ENCODE measurements at places on chromosomes 7 and 10. TPM values are rescaled to one million over a fixed set of nuclear protein-coding genes. Genes with fewer than 3 reads are reported as not detected.

The BAIAP2L1 gene
- 6.1 TPM for total RNA-seq

The TAS2R40 gene
- total RNA-seq = not detected

The IFRD1 gene
- 47.3 TPM for total RNA-seq

The FGL2 gene
- not detected for total RNA-seq

The FKBP6 gene
- total RNA-seq = not detected

The NACAD gene
- 0.05 TPM for total RNA-seq

The TUBAL3 gene
- total RNA-seq = not detected

The PPP1R17 gene
- not detected for total RNA-seq

The INHBA gene
- total RNA-seq = not detected

The CLDN4 gene
- 0.10 TPM for total RNA-seq

DNA sequence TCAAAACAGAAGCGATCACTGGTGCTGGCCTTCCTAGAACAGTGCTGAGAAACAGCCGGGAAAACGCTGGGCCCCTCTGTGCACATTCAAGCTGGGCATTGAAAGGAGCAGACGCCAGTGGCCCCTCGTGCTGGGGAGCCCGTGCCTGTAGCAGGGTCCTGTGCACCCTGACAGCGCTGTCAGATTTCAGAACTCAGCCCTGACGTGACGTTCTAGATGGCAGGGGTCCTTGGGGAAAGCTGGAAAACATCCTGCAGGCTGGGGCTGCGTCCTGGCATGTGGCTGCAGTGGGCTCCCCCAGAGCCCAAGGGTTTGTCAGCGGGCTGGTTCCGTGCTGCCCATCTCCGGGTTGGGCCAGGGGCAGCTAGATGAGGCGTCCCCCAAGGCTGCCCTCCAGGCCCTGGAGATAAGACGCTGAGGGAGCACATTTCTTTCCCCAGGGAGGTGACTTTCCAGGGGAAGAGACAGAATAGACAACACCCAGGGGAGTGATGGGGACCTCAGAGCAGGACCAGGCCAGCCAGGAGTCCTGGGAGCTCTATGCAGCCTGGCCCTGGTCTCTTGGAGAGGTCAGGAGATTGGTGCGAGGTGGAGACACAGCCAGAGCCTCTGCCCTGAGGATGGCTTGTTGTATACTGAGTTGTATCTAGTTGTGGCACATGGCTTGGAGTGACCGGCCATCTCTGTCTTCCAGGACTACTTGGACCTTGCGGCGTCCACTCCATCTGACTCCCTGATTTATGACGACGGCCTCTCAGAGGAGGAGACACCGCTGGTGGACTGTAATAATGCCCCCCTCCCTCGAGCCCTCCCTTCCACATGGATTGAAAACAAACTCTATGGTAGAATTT lies 12.1 kb upstream of the CSGALNACT2 start:
- no peak for DNase-seq

DNA sequence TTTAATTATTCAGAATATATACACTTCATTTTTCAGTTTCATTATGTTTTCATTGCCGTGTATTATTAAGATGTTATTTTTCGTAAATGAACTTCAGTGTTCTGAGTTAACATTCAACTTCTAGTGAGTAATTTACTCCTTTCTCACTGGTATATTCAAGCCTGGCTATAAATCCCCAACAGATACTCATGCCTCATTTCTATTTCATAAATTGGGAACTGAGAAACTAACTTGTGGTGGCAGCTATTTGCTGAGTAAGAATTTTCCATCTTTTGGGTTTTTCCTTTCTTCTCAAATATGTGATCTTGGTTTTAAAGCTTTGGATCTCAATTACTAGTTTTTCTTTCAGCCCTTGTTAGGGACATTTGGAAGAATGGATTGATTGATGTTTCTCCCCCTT lies 281.1 kb downstream of the CDK14 start:
- DNase-seq = no peak

DNA sequence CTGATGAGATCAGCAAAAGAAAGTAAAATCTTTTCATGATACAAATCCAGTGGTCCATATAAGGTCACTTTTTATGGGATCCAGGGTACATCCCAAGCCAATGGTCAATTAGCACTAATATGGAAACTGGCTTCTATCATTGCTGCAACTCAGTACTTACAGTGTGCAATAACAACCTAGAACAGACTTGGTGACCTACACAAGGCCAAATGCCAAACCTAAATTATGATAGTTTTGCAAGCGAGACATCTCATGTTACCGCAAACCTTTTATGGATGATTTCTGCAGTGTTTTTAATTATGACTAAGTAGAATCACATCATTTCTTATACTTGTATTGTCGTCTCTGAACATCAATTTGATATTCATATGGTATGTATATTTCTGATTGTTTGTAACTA lies 583.5 kb upstream of the SEMA3D start:
- DNase-seq = no peak

DNA sequence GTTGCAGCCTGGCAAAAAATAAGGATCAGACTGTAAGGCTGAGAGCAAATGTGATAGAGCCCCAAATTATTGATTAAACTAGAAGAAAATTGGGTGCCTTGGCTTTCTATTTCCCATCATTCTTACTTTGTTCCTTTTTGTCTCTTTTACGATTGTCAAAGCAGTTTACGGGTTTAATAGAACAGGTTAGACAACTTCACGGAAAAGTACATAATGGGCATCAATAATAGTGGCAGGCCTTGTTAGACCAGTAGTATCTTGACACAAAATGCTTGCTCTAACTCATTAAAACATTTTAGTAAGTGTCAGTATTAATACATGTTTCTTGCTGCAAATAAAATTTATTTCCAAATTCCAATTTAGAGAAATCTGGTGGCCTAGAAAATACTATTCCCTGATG lies 14.5 kb upstream of the GGCT start:
- DNase-seq = no peak

GRCh38 chr7:107185716-107186115 lies 16.9 kb downstream of the HBP1 start:
- DNase-seq = no peak

DNA sequence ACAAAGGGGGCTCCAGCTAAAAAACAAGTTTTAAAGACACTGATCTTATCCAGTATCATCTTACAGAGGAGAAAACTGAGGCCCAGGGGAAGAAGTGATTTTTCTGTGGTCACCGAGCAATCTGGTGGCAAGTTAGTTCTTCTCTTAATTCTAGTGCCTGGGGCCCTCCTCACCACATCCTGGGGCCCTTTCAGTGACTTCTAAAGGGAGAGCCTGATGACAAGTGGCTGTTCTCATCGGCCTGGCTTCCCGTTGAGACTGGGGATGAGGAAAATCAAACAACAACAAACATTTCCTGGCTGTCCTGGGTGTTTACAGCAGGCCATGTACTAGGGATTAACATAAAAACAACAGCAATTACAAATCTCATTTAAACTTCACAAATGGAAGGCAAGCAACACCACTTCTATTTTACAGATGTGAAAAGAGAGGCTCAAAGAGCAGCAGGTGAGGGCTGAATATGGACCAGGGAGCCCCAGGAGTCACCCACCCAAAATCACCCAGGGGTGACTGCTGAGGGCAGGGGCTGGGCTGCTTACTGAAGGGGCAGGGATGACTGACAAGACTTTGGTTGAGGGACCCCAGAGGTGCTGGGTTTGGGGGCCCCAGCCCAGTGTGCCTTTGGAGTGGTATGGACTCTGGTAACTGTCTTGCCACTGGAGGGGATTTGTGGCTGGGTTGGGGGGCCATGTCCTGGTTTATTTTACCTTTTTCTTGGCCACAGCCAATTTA lies 24.7 kb upstream of the MTPAP start:
- peak; percentile 77 for DNase-seq

- DNase-seq = no peak
Measured at GRCh38 chr10:118980135-118980865, 49.2 kb upstream of the NANOS1 start.

- DNase-seq = peak; percentile 88
Measured at GRCh38 chr7:99374111-99375064, at the start of gene ARPC1B. Gene ARPC1B, plus strand, starts transcription at chr7:99374730. Its CDS starts 10,985 bp downstream, at chr7:99385715.

DNA sequence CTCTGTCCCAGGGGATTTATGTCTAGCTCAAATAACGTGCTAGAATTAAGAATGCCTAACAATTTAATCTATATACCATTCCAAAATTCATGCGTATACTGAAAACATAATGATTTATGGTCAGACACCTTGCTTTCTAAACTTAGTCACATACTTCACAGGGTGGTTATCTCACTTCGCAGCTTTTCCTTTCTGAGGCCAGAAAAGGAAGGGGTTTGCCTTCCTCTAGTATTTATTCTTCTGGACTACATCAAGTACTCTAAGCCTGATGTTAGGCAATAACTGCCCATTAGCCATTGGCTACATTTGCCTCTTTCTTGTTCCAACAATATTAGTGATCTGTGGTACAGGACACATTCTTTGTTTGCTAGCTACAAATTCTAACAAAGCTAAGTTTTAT lies 72.6 kb upstream of the FHIP2A start:
- no peak for DNase-seq

DNA sequence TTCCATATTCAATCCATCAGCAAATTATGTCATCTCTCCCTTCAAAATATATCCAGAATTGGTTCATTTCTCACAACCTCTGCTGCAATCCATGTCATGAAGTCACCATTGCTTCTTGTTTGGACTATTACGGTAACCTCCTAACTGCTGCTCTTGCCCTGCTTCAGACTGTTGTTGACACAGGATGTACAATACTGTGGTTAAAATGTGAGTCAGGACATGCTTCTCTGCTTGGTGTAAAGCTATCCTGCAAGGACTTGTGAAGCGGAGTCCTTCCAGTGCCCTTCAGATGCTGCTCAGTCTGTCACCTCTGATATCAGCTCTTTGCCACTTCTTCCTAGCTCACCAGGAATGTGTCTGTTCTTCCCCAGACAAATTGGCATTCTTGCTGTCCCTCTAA lies 10.4 kb upstream of the NXPH1 start:
- no peak for DNase-seq

- DNase-seq = no peak
Measured at GRCh38 chr10:67606572-67606971, 89.4 kb downstream of the CTNNA3 start.

- peak; percentile 70 for DNase-seq
Measured at GRCh38 chr7:134327896-134328295, 11.2 kb upstream of the SLC35B4 start.

- no peak for DNase-seq
Measured at GRCh38 chr7:157018328-157018996, 8.0 kb upstream of the MNX1 start.

DNA sequence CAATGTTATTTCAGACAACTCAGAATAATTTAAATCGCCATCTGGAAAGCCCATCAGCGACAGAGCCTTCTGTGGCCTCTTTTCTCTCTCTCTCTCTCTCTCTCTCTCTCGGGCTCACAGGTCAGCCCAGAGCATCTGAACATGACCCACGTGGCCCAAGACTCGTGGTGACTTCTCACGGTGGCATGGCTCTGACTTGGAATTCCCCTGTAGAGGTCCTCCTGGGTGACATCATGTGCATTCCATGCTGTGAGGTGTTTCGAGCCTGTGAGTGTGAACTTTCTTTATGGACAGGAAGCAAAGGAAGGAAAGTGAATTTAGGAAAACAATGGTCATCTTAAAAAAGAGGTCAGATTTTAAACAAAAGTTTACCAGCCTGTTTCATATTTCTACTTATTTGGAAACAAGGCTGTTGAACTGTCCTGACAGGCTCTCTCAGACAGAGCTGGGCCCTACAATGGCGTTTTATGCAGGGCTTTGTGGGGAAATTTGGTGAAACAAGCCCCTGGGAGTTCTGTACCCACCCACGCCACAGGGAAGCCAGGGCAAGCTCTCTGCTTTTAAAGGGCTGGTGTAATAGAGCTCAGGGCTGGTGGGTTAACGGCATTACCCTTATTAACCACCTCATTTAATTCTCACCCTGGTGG lies 359.7 kb upstream of the ZNF32 start:
- DNase-seq = no peak

- no peak for DNase-seq
Measured at GRCh38 chr10:66622050-66622449, 303.8 kb upstream of the LRRTM3 start.

DNA sequence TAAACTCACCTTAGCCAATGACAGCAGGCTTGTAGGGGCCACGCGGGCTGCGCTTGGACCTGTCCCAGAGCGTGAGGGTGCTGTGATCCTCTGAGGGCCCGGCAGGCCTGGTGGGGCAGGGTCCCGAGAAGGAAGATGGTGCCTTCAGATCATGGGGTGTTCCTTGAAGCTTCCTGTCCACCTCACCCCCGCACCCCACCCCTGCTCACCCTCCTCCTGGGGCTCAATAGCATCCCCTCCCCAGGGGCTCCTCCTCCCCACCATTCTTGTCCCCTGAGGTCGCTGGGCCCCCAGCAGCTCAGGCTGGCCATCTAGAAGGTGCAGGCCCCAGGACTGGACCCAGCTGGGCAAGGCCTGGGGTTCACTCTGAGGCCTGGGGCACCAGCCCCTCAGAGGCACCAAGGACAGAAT lies 33.9 kb downstream of the PWWP2B start:
- no peak for DNase-seq

- DNase-seq = no peak
Measured at GRCh38 chr10:93968540-93968945, 25.2 kb upstream of the PLCE1 start.

DNA sequence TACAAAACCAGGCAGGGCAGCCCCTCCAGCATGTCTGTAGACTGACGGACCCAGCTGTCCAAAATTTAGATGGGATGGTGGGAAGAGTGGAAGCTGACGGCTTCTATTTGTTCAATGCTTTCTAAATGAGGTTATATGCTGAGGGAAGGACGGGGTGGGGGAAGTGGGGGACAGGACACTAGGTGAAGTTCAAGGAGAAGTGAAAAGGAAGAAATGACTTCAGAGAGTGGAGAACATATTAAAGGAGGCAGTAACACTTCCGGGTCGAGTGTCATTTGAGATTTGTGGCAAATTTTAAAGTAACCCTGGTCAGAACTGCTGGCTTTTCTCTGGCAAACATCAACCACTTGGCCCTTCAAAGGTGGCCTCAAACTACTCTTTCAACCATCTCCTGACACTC lies 9.4 kb downstream of the PIP4K2A start:
- DNase-seq = no peak

Data from activated naive CD4-positive, alpha-beta T cell treated with anti-CD3 and anti-CD28 coated beads for 36 hours (primary cell).